ENCODE measurements at places on chromosomes 1 and 21. TPM values are rescaled to one million over a fixed set of nuclear protein-coding genes. Genes with fewer than 3 reads are reported as not detected.

The CLDN8 gene
- total RNA-seq, result not detected

The RHBG gene
- not detected for total RNA-seq

The MYBPHL gene
- not detected for total RNA-seq

The NTNG1 gene
- 11.2 TPM for total RNA-seq

The SDC3 gene
- total RNA-seq, result 23.4 TPM

The OR14K1 gene
- not detected for total RNA-seq

The ANKRD65 gene
- 0.35 TPM for total RNA-seq

The COL24A1 gene
- total RNA-seq, result 0.23 TPM

The RPE65 gene
- not detected for total RNA-seq
